Stimulated activated CD4-positive, alpha-beta T cell treated with anti-CD3 and anti-CD28 coated beads, Interleukin-1b, Interleukin-23, amount 100 ng/mL, for 1 hour (primary cell): ENCODE measurements at places on chromosomes 4 and X.

DNA sequence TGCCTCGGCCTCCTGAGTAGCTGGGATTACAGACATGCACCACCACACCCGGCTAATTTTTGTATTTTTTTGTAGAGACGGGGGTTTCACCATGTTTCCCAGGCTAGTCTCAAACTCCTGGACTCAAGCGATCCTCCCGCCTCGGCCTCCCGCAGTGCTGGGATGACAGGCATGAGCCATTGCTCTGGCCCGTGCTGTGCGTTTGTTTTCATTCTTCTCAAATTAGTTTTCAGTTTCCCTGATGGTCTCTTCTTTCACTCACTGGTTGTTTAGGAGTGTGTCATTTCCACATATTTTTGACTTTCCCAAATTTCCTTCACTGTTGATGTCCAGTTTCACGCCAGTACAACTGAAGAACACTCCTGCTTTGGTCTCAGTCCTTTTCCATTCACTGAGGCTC, 31.8 kb downstream of the SH3TC1 start:
- DNase-seq: no peak

- DNase-seq: no peak
These were observed 54.1 kb downstream of the SRPX start for GRCh38 chrX:38166478-38167083.

- no peak for DNase-seq
These were observed 31.2 kb downstream of the CCNI start for GRCh38 chr4:77044461-77045150.

GRCh38 chrX:119991005-119991787, 47.6 kb upstream of the NKAP start:
- DNase-seq: no peak

DNA sequence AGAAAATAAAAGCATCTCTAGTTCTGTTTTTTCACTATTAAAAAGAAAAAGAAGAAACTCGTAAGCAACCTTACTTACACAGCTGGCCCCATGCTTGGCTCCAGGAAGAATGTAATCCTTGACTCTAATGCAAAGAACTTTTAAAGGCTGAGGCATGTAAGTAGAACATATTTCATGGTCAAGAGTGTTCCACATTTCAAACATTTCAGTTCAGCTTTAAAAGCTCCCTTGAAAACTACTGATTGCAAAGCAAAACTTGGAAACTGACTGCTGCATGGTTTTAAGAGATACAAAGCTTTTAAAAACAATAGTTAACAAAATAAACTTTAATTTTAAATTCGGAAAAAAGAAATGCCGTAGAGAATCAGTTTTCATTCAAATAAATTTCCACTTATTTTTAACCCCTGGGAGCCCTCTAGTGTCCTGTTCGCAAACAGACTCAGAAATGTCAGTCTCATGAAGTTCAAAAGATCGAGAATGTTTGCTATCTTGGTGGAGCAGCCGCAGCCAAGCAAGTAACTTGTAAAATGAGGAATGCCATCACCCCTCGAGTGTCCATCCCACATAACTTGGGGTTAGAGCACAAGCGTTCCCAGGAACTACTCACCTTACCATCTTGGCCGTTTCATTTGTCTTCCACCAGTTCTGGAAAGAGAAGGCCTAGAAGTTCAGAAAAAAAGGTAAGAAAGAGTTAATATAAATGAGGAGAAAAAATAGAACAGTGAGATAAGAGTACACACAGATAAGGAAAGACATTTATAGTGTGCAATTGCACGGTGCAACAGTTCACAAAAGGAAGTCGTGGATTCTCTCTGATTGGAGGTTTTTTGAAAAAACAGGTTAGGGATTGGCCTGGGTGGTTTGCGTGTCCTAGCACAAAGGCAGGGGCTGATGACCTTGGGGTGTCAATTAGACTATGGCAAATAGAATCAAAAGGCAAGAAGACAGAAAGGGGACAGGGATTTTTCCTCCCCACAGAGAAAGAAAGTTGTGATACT, at the start of gene GASK1B:
Gene GASK1B (minus strand): TSS at position 765 of the 998 bp plus-strand sequence. CDS start 1,650 bp downstream, outside the sequence.
- no peak for DNase-seq

DNA sequence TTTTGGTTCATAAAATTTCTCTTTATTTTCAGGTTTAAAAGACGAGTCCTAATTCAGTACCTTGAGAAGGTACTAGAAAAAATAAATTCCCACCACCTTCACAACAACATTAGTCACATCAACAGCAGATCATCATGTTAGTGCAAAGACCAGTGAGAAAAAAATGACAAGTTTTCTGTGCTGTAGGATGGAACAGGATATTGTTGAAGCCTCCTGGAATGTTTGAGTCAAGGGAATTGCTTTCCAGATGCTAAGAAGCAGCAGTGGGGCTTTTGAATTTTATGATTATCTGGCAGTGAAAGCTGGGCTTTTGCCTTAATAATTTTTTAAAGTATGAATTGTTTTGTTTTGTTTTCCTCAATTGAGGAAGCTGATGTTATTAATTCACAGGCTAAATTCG, 61.0 kb downstream of the INTS6L start:
- DNase-seq: no peak

GRCh38 chr4:103996064-103996463, 276.3 kb upstream of the TACR3 start:
- no peak for DNase-seq
